ENCODE measurements at places on chromosomes 4 and X. TPM values are rescaled to one million over a fixed set of nuclear protein-coding genes. Genes with fewer than 3 reads are reported as not detected.

GRCh38 chrX:151902813-151903591 lies 9.7 kb upstream of the MAGEA4 start:
- DNase-seq = peak; percentile 70

DNA sequence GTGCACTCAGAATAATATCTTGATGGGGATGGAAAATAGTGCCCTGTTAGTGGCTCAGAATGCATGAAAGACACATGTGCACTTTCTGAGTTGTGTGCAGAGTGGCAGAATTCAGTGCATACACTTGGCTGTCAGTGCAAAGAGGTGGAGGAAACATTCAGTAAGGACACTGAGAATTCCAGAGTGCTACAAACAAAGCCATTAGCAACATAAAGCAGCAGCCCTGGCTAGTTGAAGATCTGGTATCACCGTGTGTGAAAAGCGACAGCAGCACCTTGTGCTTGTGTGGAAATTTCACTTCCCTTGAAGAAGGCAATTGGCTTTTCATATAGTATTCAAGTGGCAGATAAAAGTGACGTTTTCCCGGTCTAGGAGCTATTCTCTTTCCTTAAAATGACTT lies 810.4 kb downstream of the TRIML1 start:
- no peak for DNase-seq

GRCh38 chr4:102537269-102537668 lies 36.1 kb downstream of the NFKB1 start:
- DNase-seq = no peak

- no peak for DNase-seq
Observed at GRCh38 chr4:143653031-143653430, 47.4 kb downstream of the FREM3 start.

Gene XAGE1B
- not detected for total RNA-seq

DNA sequence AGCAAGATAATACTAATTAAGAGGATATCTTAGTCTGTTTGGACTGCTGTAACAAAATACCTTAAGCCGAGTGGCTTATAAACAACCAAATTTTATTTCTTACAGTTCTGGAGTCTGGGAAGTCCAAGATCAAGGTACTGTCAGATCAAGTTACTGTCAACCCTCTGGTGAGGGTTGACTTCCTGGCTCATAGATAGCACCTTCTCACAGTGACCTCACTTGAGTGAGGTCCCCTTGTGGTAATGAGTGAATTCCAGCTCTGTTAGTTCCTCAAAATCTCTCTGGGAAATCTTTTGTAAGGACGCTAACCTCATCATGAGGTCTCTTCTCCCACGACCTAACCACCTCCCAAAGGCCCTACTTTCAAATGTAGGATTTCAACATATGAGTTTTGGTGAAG lies 36.9 kb upstream of the ADGRA3 start:
- DNase-seq = no peak

Gene ITGB1BP2
- 1.1 TPM for total RNA-seq

DNA sequence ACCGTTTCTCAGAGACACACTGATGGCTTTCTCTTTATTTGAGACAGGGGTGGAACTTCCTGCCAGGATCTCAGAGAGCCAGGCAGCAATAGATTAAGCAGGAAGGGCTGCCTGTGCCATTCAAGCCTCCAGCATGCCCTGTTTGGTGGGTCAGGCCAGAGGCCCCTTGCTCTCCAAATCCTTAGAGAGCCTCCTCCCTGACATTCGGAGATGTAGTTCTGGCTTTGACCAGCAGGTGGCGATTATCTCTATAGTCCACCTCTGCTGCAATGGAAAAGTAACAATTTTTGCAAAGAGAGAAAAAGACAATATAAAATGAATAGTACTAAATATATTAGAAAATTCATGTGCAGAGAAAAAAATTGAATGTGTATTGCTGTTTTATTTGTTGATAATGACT lies 93.9 kb downstream of the NXF2B start:
- peak; percentile 2 for DNase-seq

DNA sequence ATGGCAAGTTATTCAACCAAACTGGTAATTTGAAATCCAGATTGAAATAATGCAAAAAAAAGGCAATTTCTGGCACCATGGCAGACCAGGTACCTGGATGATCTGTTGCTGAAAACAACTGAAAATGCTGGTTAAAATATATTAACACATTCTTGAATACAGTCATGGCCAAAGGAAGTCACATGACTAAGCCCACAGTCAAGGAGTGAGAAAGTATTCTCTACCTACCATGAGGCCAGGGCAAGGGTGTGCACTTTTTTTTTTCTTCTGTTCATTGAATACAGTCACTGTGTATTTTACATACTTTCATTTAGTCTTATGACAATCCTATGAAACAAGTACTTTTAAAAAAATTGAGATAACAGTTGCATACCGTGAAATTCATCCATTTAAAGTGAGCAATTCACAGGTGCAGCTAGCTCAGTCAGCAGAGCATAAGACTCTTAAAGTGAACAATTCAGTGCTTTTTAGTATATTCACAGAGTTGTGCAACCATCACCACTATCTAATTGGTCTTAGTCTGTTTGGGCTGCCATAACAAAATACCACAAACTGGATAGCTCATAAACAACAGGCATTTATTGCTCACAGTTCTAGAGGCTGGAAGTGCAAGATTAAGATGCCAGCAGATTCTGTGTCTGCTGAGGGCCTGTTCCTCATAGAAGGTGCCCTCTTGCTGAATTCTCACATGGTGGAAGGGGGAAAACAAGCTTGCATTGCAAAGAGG lies 4.8 kb upstream of the MPP1 start:
- no peak for DNase-seq

- peak; percentile 67 for DNase-seq
Observed at GRCh38 chr4:122747883-122748282, 15.4 kb downstream of the BBS12 start.

Gene CENPE
- total RNA-seq = 5.2 TPM

Gene ZNF157
- 0.17 TPM for total RNA-seq

- no peak for DNase-seq
Observed at GRCh38 chr4:85995361-85995760, 364.5 kb downstream of the MAPK10 start.

- DNase-seq = no peak
Observed at GRCh38 chr4:5403746-5404497, 304.4 kb downstream of the EVC2 start.

Gene TMEM35A
- total RNA-seq = 0.30 TPM

Gene ASB12
- not detected for total RNA-seq

DNA sequence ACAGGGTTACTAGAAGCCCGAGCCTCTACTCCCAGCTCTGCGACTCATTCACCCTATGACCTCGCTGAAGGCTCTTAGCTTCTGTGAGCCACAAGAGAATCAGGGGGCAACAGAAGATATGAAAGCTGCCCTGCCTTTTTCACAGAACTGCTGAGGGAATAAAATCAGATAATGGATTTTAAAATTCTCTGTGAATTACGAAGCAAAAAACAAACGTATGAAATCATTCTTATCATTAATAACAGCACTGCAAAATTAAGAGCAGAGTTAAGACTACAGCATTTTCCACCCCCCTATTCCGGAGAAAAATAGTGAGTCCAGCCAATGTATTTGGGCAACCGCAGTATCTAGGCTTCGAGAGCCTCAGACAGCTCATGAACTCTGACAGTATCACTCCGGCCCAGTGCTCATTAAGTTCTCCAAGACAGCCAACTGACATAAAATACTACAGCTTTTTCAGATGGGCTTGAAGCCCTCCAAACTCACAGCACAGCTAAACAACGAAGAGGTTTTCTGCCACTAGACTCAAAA lies 33.4 kb downstream of the AFAP1 start:
- no peak for DNase-seq

- DNase-seq = no peak
Observed at GRCh38 chrX:115948018-115948923, 222.3 kb upstream of the AGTR2 start.

GRCh38 chr4:157575339-157575738 lies 354.8 kb downstream of the GRIA2 start:
- no peak for DNase-seq

GRCh38 chr4:82818664-82819662 lies 20.4 kb upstream of the SCD5 start:
- no peak for DNase-seq

Gene CTAG1B
- total RNA-seq = not detected

Gene SLC16A2
- total RNA-seq = 19.5 TPM

GRCh38 chr4:100147684-100148083 lies 42.6 kb downstream of the DDIT4L start:
- no peak for DNase-seq

GRCh38 chr4:70741867-70742658 lies 20.3 kb downstream of the RUFY3 start:
- DNase-seq = no peak

Gene GAGE12H
- not detected for total RNA-seq

DNA sequence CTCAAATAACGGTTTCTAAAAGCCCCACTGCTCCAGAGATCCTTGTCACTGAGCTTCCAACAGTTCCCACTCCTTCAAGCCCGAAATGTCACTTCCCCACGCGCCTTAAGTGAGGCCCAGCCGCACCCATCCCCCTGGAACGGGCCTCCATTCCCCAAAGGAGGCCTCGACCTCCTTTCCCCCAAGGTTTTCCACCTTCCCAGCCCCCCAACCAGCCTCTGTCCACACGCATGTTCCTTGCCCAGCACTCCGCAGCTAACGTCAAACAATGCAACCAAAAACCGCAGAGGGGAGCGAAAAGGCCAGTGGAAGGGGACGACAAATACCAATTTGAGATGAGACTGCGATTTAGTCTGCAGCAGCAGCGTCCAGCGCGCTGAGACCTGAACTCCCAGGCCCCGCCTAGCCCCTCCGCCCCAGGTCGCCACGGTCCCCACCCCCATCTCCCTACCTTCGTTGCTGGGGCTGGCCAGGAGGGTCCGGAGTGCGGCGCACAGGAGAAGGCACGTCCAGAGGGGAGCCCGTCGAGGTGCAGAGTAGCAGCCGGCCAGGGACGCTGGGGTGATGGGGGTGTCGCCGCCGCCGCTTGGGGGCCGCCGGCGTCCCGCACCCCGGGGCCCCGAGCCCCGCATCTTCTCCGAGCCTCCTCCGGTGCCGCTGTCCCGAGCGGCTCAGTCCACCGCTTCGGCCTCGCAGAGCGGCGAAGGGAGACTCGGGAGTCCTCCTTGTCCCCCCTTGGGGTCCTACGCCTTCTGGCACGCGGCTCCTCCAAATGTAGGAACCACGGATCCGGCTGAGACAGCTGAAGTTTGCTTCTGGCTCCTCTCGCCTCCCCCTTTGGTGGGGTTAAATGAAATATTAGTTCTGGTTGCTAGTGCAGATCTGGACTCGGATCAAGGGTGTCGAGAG lies 924 bp downstream of the EPHA5 start:
- DNase-seq = no peak

- DNase-seq = no peak
Observed at GRCh38 chr4:150890246-150890645, 124.8 kb downstream of the LRBA start.

DNA sequence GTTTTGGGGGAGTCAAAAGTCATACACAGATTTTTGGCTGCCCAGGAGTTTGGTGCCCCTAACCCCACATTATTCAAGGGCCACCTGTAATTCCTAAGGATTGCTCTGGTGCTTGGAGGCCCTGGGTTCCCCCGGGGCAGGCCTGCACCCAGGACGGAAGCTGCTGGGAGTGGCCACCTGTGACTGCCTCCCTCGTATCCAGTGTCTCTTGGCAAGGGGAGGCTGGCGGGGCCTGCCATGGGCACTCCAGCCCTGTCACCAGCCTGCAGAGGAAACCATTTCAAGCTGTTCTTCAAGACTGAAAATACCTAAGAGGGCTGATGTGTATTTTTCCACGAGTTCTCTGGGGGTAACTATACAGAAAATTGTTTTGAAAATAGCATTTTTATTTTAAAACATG lies 24.5 kb upstream of the GPR78 start:
- DNase-seq = no peak

DNA sequence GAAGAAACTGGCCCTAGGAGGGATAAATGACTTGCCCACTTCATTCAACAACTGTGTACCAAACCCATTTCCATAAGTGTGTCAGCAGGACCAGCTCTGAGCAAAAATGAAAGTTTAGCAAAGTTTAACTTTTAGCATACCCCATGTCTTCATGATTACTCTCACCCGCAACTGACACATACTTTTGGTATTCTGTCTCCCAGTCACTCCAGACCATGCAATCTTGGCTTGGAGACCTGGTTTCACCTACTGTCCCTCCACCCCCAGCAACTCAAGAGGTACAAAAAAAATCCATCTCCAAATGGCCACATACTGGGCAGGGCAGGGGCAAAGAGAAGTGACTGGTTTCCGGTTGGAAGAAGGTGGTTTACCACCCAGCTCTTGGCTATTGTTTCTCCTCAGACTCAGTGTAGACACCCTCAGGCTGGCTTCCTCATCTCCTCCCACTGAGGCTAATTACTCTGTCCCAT lies 79.8 kb downstream of the RLIM start:
- DNase-seq = peak; percentile 53

Gene CHRDL1
- total RNA-seq = 39.8 TPM

Gene PAGE2B
- not detected for total RNA-seq
